Cardiac muscle cell (in vitro differentiated cells and primary cell): ENCODE measurements at places on chromosomes 1 and 21. TPM values are rescaled to one million over a fixed set of nuclear protein-coding genes. Genes with fewer than 3 reads are reported as not detected.

DCST1 gene
- not detected in 2 replicates for total RNA-seq

OPTC gene
- total RNA-seq = not detected in 2 replicates

APP gene
- 232 and 359 TPM in 2 replicates for total RNA-seq

- DNase-seq = no peak
- H3K36me3 ChIP-seq = no peaks in the 10 kb centered on the region
- no peak overlapping the region for H3K4me3 ChIP-seq
- H3K27ac ChIP-seq = no peak overlapping the region
These were observed 45.5 kb upstream of the AIM2 start for GRCh38 chr1:159122005-159122621.

- no peak for DNase-seq
- peaks cover 7% of the 10 kb centered on the region for H3K4me1 ChIP-seq
- no peak overlapping the region for H3K4me3 ChIP-seq
- H3K27ac ChIP-seq = no peak overlapping the region
- H3K36me3 ChIP-seq = no peaks in the 10 kb centered on the region
These were observed 112.5 kb downstream of the SPATA46 start for GRCh38 chr1:162264108-162264507.

- H3K36me3 ChIP-seq = no peaks in the 10 kb centered on the region
- H3K27ac ChIP-seq = no peak overlapping the region
- no peak for DNase-seq
- peaks cover 10% of the 10 kb centered on the region for H3K4me1 ChIP-seq
- no peaks in the 10 kb centered on the region for H3K27me3 ChIP-seq
These were observed 137.1 kb downstream of the ACTL8 start for GRCh38 chr1:17892225-17892624.

- no peaks in the 10 kb centered on the region for H3K4me1 ChIP-seq
- H3K27ac ChIP-seq = no peak overlapping the region
These were observed 35.8 kb downstream of the LDLRAD1 start for GRCh38 chr1:53982034-53982762.

- no peak overlapping the region for H3K4me3 ChIP-seq
- no peak for DNase-seq
- no peaks in the 10 kb centered on the region for H3K4me1 ChIP-seq
- H3K27ac ChIP-seq = no peak overlapping the region
- H3K36me3 ChIP-seq = no peaks in the 10 kb centered on the region
These were observed 321.1 kb downstream of the SEC16B start for GRCh38 chr1:177648731-177649265.

DNA sequence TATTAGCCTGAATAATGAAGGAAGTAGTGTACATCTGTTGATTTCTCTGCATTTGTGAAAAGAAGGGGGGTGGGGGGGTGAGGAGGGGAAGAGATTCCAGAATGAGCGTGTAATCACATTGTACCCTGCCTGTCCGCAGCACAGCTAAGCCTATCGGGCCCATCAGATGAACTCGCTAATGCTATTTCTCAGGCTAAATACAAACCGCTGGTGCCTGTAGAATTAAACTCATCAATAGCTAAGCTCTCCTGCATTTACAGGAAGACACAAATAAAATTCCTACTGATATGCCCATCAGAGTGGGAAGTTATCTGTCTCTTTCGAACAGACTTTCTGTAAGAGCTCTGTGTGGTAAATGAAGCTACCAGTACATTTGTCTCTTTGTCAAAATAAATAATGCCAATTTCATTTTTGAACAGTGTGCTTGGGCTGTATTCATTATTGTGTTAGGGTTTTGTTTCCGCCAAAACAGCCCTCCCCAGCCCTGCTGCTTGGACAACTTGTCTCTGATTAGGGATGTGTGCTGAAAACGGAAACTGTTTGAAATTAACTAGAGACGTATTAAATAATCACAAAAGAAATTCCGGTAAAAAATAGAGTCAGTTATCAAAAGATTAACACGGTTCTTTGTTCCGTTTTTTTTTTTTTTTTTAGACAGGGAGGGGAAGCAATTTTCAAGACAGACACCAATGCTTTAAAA, 305.4 kb downstream of the TTLL7 start:
- peak overlapping the region; percentile 13 for H3K27ac ChIP-seq
- DNase-seq = peak; percentile 12
- no peaks in the 10 kb centered on the region for H3K36me3 ChIP-seq

DNA sequence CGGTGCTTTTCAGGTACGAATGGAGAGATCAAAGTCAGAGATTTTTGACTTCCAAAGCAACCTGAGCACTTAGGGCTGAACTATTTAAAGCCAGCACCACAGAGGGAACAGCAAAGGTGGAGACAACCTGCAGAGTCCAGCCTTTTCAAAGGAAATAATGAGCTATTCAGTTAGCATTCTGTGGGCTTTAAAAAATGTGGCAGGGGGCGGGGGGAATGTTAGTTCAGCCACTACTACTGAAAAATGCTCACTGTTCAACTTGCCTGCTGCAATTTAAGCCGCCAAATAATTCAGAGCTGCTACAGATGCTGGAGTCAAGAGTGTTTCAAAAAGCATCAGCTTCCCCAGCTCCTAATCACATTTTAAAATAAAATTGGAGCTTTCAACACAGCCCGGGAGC, 473.3 kb upstream of the PLXNA2 start:
- no peaks in the 10 kb centered on the region for H3K4me1 ChIP-seq
- no peak for DNase-seq
- H3K4me3 ChIP-seq = no peak overlapping the region
- no peaks in the 10 kb centered on the region for H3K36me3 ChIP-seq
- H3K27ac ChIP-seq = no peak overlapping the region

DNA sequence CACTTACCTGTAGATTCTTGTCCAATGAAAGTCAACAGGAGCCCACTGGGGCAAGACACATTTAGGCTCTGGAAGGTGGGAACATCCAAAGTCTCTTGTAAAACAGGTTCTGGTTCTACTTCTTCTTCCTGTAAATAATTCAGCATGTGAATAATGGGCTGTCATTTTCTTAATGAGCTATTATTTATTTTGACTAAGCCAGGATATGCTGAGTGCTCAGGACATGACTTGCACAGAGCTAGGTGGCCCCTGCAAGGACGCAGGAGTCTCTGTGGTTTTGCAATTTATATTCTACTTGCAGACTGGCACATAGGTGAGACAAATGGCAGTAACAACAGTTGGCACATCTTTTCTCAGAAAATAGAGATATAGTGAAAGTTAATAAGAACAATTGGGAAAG, 98.7 kb downstream of the WDR3 start:
- no peaks in the 10 kb centered on the region for H3K4me1 ChIP-seq
- no peaks in the 10 kb centered on the region for H3K36me3 ChIP-seq
- no peaks in the 10 kb centered on the region for H3K27me3 ChIP-seq
- no peak overlapping the region for H3K4me3 ChIP-seq
- DNase-seq = no peak
- no peak overlapping the region for H3K27ac ChIP-seq

DNA sequence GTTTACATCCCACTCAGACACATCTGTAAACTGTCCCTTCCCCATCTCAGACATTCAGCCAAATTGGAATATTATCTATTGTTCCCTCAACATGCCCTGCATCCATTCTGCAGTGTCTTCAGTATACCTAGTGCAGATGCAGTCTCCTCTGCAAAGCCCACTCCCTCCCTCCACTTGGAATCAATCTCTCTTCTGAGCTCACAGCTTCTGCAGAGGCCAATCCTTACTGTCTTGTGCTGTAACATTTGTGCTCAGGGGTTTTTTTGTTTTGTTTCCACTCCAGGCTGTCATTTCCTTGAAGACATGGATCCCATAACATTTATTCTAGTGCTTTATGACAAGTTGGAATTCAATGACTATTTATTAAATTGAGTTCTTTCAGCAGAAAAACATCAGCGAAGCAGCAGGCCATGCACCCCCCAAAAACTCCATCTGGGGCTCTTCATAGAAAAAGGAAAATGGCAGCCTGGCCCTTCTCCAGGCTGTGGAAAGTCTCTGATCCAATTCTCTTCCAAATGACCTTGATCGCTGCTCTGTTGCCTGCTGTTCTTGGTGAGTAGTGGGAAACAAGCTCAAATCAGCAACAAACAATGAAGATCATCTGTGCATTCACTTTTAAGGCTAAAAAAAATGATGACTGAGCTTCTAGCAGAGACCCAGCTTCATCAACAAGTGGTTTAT, 8.7 kb downstream of the C4BPA start:
- no peak overlapping the region for H3K4me3 ChIP-seq
- no peaks in the 10 kb centered on the region for H3K4me1 ChIP-seq
- H3K27me3 ChIP-seq = no peaks in the 10 kb centered on the region
- no peaks in the 10 kb centered on the region for H3K36me3 ChIP-seq

DNA sequence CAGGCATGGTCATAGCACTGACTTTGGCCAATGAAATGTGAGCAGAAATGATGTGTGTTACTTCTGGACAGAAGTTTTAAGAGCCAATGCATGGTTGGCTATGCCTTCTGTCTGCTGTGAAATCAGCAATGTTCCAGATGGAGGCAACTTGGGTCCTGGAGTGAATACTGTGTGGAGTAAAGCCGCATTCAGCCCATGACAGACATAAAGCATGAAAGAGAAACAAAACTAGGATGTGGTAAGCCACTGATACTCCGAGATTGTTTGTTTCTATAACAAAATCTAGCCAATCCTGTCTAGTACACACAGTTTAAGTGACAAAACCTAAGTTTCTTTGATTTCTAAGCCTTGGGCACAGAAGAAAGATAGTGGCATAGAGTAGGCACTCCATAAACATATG, 47.1 kb upstream of the ARHGAP29 start:
- no peak overlapping the region for H3K27ac ChIP-seq
- DNase-seq = no peak
- H3K36me3 ChIP-seq = no peaks in the 10 kb centered on the region
- H3K4me3 ChIP-seq = no peak overlapping the region
- H3K27me3 ChIP-seq = no peaks in the 10 kb centered on the region

- DNase-seq = no peak
- H3K36me3 ChIP-seq = no peaks in the 10 kb centered on the region
- no peak overlapping the region for H3K4me3 ChIP-seq
- H3K4me1 ChIP-seq = no peaks in the 10 kb centered on the region
These were observed 145.7 kb downstream of the ZNF644 start for GRCh38 chr1:90876101-90876500.

GRCh38 chr1:109691759-109692158, 4.1 kb downstream of the GSTM1 start:
- H3K4me3 ChIP-seq = no peak overlapping the region
- no peaks in the 10 kb centered on the region for H3K27me3 ChIP-seq
- DNase-seq = no peak
- H3K36me3 ChIP-seq = no peaks in the 10 kb centered on the region
- no peaks in the 10 kb centered on the region for H3K4me1 ChIP-seq
- no peak overlapping the region for H3K27ac ChIP-seq

- no peaks in the 10 kb centered on the region for H3K4me1 ChIP-seq
- no peak for DNase-seq
- no peak overlapping the region for H3K4me3 ChIP-seq
- H3K27ac ChIP-seq = no peak overlapping the region
These were observed 28.4 kb upstream of the PADI1 start for GRCh38 chr1:17176306-17177061.

DNA sequence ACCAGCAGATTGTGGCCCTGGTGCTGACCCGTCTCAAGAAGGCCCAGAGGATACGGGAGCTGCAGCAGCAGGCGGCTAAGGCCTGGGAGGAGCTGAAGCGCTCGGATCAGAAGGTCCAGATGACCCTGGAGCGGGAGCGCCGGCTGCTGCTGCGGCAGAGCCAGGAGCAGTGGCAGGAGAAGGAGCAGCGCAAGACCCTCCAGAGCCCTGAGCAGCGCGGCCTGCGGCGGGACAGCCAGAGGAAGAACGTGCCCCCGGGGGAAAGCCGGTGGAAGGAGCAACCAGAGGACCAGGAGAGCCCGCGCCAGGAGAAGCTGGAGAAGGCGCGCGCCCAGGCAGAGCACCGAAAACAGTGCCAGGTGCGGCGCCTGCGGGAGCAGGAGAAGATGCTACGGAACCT, 1.0 kb downstream of the CCDC185 start:
- H3K27me3 ChIP-seq = no peaks in the 10 kb centered on the region
- no peak overlapping the region for H3K27ac ChIP-seq
- H3K36me3 ChIP-seq = no peaks in the 10 kb centered on the region
- no peak overlapping the region for H3K4me3 ChIP-seq

- H3K27me3 ChIP-seq = peaks cover 5% of the 10 kb centered on the region
- no peak overlapping the region for H3K27ac ChIP-seq
- no peaks in the 10 kb centered on the region for H3K4me1 ChIP-seq
- no peaks in the 10 kb centered on the region for H3K36me3 ChIP-seq
- no peak for DNase-seq
These were observed 50.1 kb downstream of the CHD5 start for GRCh38 chr1:6130036-6130435.

DNA sequence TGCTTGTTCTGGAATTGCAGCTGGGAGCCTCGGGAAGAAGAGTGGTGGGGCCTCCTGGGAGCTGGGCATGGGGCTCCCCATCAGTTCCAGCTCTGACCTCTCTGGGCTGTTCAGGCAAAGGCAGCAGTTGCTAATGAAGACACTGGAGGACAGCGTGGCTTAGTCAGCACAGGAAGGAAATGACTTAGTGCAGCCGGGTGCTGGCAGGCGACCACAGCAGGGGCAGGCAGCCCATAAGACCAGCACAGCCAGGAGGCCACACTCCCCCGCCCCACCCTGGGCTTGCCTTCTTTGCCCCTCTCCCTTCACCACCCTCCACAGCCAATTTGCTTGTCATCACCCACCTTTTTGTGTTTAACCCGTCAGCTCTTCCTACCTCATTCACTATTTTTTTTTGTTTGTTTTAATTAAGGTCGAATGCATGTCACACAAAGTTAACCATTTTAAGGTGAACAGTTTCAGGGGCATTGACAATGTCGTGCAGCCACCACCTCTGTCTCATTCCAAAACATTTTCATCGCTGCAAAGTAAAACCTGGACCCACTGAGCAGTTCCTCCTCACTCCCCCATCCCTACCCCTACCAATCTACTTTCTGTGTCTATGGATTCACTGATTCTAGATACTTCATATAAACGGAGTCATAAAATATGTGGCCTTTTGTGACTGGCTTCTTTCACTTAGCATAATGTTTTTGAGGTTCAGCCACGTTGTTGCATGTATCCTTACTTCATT, 10.9 kb downstream of the OLIG2 start:
- no peaks in the 10 kb centered on the region for H3K36me3 ChIP-seq
- DNase-seq = no peak
- no peak overlapping the region for H3K27ac ChIP-seq

- H3K27ac ChIP-seq = no peak overlapping the region
- H3K27me3 ChIP-seq = no peaks in the 10 kb centered on the region
- peak; percentile 92 for DNase-seq
- peaks cover 21% of the 10 kb centered on the region for H3K4me1 ChIP-seq
- H3K4me3 ChIP-seq = no peak overlapping the region
These were observed 63.7 kb downstream of the MAP10 start for GRCh38 chr1:232868793-232869491.

DNA sequence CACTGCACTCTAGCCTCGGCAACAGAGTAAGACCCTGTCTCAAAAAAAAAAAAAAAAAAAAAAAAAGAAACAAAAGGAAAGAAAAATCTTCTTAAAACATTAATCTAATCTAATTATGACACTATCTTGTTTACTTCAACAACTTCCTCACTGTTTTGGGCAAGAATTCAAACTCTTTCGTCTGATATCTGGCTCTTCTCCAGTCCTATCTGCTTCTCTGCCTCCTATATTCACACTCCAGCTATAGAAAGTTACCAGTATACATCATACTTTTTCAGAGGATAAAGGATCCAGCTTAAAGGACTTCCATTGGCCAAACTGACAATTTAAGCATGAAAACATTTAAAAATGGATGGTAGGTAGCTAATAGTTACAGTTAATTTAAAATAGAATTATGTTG, 47.3 kb downstream of the EIF2B3 start:
- H3K27ac ChIP-seq = no peak overlapping the region
- DNase-seq = peak; percentile 39
- no peak overlapping the region for H3K4me3 ChIP-seq
- H3K27me3 ChIP-seq = no peaks in the 10 kb centered on the region
- no peaks in the 10 kb centered on the region for H3K4me1 ChIP-seq
- no peaks in the 10 kb centered on the region for H3K36me3 ChIP-seq

- H3K36me3 ChIP-seq = no peaks in the 10 kb centered on the region
- no peak for DNase-seq
- no peak overlapping the region for H3K27ac ChIP-seq
- H3K27me3 ChIP-seq = no peaks in the 10 kb centered on the region
- no peak overlapping the region for H3K4me3 ChIP-seq
These were observed 68.3 kb downstream of the ADARB1 start for GRCh38 chr21:45142469-45143308.
